ENCODE measurements at places on chromosomes 2 and 18. TPM values are rescaled to one million over a fixed set of nuclear protein-coding genes. Genes with fewer than 3 reads are reported as not detected.

Gene MSH6
- 41.3 TPM for total RNA-seq

Gene CRYBA2
- not detected for total RNA-seq

GRCh38 chr2:85308896-85309555 lies 18.8 kb downstream of the TGOLN2 start:
- H3K27ac ChIP-seq: peak overlapping the region; percentile 45
- no peaks in the 10 kb centered on the region for H3K27me3 ChIP-seq
- H3K4me1 ChIP-seq: peaks cover 19% of the 10 kb centered on the region

DNA sequence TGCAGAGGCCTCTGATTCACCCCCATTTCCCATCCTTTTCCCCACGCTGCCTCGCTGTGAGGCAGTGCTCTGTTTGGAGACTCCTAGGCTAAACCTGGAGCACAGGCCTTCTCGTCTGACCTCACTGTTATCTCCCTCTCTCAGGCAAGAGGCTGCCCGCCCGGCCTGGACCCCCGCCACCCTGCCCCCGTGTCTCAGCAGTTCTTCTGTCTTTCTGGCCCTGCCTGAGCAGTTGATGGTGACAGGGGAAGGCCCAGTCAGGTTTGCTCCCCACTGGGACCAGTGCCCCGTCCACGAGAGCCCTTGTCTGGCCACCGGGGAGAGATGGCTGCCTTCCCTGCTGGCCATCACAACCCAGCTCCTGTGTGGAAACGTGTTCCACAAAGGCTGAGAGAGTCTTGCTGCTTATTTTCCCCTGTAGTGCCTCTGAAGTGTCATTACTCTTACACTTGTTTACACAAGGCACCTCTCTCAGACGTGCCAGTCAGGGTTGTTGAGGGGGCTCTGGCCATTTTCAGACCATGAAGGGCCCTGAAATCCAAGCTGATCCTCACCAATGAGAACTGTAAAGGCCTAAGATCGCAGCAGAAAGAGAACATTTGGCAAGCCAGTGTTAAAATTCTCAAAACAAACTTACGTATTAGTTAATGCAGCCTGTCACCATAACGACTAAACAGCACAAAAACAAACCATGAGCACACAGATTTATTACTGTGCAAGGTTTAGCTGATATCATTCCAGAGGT lies 210.9 kb downstream of the NDUFA10 start:
- H3K36me3 ChIP-seq: no peaks in the 10 kb centered on the region
- H3K27me3 ChIP-seq: no peaks in the 10 kb centered on the region
- no peak overlapping the region for H3K4me3 ChIP-seq
- peaks cover 48% of the 10 kb centered on the region for H3K4me1 ChIP-seq
- peak; percentile 80 for DNase-seq

Gene C1GALT1C1L
- 1.8 TPM for total RNA-seq

Gene CPS1
- total RNA-seq: 2.9 TPM

Gene CNGA3
- 3.6 TPM for total RNA-seq

GRCh38 chr2:143907801-143908200 lies 612.1 kb downstream of the ZEB2 start:
- DNase-seq: no peak
- H3K4me1 ChIP-seq: no peaks in the 10 kb centered on the region
- no peak overlapping the region for H3K4me3 ChIP-seq
- H3K36me3 ChIP-seq: no peaks in the 10 kb centered on the region
- H3K27ac ChIP-seq: no peak overlapping the region

GRCh38 chr2:105538840-105539239 lies 140.0 kb upstream of the FHL2 start:
- H3K27me3 ChIP-seq: peaks cover 14% of the 10 kb centered on the region
- no peak overlapping the region for H3K4me3 ChIP-seq
- H3K4me1 ChIP-seq: no peaks in the 10 kb centered on the region
- DNase-seq: no peak
- no peaks in the 10 kb centered on the region for H3K36me3 ChIP-seq
- no peak overlapping the region for H3K27ac ChIP-seq

GRCh38 chr2:240132651-240132980 lies 3.5 kb downstream of the COPS9 start:
- no peaks in the 10 kb centered on the region for H3K27me3 ChIP-seq
- peaks cover 62% of the 10 kb centered on the region for H3K36me3 ChIP-seq
- DNase-seq: no peak
- H3K27ac ChIP-seq: no peak overlapping the region
- H3K4me3 ChIP-seq: no peak overlapping the region

Gene ADAM23
- 0.99 TPM for total RNA-seq

DNA sequence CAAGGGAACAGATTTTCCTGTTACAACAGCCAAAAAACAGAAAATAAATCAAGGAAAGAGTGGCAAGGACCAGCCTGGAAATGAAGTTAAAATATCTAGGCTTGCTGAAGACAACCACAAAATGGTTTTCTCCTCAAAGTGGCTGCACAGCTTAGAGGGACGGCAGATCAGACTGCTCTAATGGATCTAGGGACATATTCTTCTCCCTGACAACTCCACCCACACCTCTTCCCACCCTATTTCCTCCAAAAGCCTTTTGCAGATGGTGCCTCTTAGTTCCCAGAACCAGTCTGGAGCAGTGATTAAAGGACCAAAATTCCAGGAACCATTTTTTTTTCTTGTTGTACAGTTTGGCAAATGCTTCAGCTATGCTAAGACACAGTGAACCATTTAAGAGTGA lies 220.2 kb upstream of the SIX2 start:
- H3K4me1 ChIP-seq: no peaks in the 10 kb centered on the region
- no peak overlapping the region for H3K4me3 ChIP-seq
- H3K36me3 ChIP-seq: no peaks in the 10 kb centered on the region
- no peak for DNase-seq
- H3K27ac ChIP-seq: no peak overlapping the region
- H3K27me3 ChIP-seq: no peaks in the 10 kb centered on the region

Gene PDCD1
- total RNA-seq: 0.14 TPM

All from sigmoid colon (tissue), 7 donors.